ENCODE measurements at places on chromosomes 1 and 21. TPM values are rescaled to one million over a fixed set of nuclear protein-coding genes. Genes with fewer than 3 reads are reported as not detected.

The GPN2 gene
- 24.0 TPM for polyA plus RNA-seq

The REN gene
- not detected for polyA plus RNA-seq

The ACTRT2 gene
- not detected for polyA plus RNA-seq

The DMBX1 gene
- not detected for polyA plus RNA-seq

The RIPPLY3 gene
- 0.03 TPM for polyA plus RNA-seq

The MCM3AP gene
- polyA plus RNA-seq: 46.9 TPM

The SYT14 gene
- polyA plus RNA-seq: 1.8 TPM

The TCHH gene
- polyA plus RNA-seq: not detected

The SLC19A1 gene
- 15.0 TPM for polyA plus RNA-seq

The PTTG1IP gene
- 196 TPM for polyA plus RNA-seq

The OLFML2B gene
- 5.7 TPM for polyA plus RNA-seq
